ENCODE measurements at places on chromosomes 13 and 19.

GRCh38 chr19:48991873-48992580, 1.1 kb downstream of the GYS1 start:
- DNase-seq, result no peak

DNA sequence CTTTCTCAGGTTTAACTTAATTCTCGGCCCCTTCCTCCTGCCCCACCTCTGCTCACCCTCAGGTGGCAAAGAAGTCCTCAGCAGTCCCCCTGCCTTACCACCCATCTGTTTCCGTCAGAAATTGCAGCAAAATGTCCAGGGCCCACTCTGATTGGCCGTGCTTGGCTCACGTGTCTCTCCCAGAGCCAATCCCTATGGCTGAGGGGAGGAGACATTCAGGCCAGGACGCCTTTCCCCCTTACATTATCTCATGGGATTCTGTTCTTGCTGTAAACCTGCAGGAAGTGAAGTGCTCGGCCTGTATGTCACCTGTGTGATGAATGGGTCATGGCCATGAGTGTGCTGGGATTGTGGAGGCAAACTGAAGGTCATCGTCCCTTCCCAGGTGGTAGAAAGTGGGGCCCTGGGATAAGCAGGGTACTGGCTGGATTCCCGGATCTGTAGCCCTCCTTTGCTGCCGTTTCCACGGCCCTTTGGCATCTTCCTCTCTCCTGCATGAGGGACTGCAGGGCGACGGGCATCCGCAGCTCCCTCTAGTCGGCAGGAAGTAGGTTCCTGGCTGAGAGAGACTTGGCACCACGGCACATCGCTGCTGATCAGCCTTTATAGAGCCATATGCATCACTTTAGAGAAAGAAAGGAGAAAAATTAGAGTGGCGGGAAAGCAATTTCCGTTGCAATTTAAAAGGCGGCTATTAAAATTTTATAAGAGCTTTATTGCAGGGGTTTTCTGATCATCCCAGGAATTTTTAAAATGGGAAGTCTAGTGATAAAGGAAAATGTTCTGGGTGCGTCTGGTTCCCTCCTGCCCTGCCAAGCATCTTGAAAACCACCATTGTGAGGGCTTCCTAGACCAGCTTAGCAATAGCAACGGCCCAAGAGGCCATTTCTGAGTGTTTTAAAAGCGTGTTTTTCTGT, 118.2 kb downstream of the SIPA1L3 start:
- DNase-seq, result no peak

- no peak for DNase-seq
Measured at GRCh38 chr13:47218611-47219010, 321.8 kb upstream of the HTR2A start.

- DNase-seq, result no peak
Measured at GRCh38 chr19:16831531-16831930, 2.3 kb downstream of the SIN3B start.

GRCh38 chr13:113558461-113558860, 26.1 kb upstream of the TFDP1 start:
- no peak for DNase-seq

- no peak for DNase-seq
Measured at GRCh38 chr19:10286803-10287737, at the start of gene ICAM4. Gene ICAM4, plus strand, starts transcription at chr19:10286955. Its CDS starts 58 bp downstream, at chr19:10287013.

DNA sequence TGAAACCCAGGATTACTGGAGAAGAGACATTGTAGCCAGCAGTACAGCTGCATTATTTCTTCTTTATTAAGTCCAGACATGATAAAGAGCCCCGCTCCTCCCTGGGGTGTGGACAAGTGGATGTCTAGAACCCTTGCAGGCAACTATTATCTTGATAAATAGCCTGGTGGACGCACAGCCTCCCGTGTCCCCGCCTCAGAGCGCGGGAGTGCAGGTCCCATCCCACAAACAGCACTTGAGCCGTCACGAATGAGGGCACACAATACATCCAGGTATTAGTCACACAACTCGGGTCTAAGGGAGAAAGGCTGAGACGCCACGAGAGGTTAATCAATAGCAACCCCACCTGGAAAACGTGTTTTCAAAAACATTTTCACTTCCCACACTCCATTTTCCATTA, 213.2 kb upstream of the SOX1 start:
- DNase-seq, result no peak

GRCh38 chr13:91169321-91170050, 178.0 kb upstream of the MIR17HG start:
- no peak for DNase-seq

DNA sequence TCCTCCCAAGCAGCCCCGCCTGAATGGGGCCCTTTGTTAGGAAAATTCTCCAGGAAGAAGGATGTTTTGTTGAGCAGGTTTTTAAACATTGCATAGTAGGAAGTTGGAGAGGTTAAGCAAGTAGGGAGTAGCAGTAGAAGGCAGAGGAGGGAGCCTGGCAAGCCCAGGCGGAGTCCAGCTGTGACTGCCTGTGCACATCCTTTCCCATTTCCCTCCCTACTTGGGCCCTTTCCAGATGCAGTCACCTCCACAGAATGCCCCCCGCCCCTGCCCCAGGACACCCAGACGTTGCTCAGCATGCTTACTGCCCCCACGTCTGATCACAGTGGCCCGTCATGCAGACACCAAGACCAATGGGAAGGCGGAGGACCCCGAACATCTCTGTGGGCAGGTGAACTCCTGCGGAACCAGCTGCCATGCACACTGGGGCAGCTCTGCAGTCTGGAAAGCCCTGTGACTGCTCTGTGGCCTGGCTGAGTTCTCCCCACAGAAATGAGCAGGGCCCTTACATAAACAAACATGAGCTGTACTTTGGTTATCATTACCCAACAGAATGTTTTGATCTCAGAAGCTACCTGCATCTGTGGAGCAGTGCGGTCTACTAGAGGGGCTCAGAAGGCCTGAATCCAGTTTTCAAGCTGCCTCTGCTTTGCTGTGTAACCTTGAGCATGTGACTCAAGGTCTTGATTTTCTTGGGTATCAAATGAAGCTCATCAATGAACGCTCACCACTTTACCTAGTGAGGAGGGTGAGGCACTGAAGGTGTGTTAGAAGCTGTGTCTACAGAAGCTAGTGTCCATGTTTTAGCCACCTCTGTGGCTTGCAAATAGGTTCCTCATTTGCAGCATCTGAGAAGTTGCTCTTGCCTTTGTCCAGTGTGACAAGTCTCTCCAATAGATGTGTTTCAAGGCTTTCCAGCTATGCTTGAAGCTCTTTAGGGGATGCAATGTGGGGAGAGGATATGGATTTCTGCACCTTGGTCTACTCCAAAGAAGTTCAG, 84.2 kb downstream of the TNFRSF19 start:
- no peak for DNase-seq

- no peak for DNase-seq
Measured at GRCh38 chr13:63631006-63631405, 2215.4 kb upstream of the PCDH20 start.

- DNase-seq, result no peak
Measured at GRCh38 chr13:39379667-39380655, 223.0 kb downstream of the LHFPL6 start.

DNA sequence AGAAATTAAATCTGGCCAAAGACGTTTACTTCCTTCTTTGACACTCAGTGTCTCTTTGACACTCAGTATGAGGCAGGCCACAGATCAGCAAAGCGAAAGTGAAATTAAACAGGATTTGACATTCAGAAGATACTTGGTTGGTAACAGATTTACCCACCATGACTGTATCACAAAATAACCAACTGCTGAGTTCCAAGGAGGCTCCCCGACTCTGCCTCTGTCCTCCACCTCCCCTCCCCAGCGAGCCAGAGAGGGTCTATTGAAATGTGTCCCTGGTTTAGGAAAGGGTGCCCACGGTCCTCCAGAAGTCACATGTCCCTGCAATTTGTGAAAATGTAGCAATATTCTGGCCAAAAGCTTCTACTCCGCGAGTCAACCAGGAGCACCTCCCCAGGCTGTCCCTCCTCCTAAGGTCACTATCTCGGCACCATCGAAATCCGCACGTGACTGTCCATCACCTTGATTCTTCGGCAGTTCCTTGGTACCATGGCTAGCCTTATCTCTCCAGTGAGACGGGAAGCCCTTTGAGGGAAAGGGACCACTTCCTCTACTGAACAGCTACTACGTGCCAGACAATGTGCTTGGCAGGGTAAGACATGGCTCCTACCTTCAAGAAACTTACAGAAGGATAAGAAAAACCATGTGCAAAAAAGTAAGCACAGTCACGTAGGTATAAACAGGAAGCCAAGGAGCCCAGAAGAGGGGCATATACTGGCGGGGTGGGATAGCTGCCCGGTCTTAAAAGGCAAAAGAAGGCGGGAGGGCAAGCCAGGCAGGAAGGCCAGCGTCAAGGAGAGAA, 1.5 kb downstream of the N4BP2L1 start:
- DNase-seq, result no peak

DNA sequence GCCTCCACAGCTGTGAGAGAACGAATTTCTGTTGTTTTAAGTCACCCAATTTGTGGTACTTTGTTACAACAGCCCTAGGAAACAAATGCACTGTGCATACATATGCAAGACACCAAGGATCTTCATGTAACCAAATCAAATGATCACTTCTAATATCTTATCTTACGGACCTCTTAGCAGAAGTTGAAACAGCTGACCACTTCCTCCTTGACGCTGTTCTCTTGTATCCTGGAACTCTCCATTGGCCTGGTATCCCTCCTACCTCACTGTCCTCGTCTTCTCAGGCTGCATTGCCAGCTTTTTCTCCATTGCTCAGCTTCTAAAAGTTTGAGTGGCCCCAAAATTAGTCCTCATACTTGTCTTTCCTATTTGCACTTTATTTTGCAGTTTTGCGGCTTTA, 200.4 kb downstream of the DLEU7 start:
- no peak for DNase-seq

- DNase-seq, result no peak
Measured at GRCh38 chr13:96817336-96817941, 176.8 kb downstream of the OXGR1 start.

DNA sequence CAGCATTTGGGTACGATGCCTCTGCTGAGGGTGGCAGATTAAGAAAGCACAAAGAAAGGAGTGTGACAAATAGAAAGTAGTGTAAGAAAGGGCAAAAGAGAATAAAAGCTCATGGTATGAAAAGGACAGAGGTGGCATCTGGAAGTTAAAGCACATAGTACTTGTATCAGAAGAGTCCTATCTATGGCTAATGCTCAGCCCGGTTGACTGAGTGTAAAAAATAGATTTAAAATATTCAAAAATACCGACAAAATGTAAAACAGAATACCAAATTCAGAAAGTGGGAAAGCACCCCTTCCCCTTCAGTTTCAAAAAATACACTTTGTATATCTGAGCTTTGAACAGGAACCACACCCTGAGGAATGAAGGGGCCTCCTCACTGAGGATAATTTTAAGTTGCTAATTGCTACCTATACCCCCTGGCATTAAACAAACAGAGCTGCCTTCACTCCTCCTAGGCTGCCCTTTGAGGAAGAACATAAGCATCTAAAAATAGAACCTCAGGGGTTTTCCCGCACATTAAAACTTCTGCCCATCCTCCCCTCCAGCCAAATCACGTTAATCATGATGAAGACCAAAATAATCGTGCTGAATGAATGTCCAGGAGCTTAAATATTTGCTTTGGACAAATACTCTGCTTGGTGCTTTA, 43.3 kb downstream of the DLEU7 start:
- DNase-seq, result no peak

DNA sequence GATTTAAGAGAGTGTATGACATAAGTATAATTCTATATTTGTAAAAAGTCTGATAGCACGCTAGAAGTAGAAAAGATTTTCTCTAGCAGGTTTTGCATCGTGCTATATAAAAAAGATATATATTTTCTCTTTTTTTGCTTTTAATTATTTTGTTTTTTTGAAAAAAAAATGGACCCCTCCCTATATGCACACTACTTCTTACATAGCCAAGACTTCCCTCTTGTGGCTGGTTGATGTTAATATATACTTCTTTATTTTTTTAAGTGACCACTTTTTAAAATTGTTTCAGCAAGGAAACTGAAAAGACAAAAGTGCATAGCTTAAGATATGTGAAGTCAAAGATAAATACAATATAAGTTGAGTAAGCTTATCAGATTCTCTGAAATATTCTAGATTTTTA, 1202.8 kb downstream of the DIAPH3 start:
- no peak for DNase-seq

- no peak for DNase-seq
Measured at GRCh38 chr19:42197375-42197817, 20.1 kb downstream of the DEDD2 start.

DNA sequence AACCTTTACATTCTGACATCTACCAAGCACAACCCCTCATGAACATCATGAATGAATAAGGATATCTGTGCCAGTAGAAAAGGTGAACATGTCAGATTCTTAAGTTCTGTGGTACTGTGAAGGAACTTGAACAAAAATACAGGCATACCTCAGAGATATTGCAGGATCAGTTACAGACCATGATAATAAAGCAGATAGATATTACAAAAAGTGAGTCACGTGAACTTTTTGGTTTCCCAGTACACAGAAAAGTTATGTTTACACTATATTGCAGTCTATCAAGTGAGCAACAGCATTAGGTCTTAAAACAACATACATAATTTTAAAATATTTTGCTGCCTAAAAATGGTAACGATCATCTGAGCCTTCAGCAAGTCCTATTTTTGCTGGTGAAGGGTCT, 101.2 kb downstream of the DIAPH3 start:
- no peak for DNase-seq

DNA sequence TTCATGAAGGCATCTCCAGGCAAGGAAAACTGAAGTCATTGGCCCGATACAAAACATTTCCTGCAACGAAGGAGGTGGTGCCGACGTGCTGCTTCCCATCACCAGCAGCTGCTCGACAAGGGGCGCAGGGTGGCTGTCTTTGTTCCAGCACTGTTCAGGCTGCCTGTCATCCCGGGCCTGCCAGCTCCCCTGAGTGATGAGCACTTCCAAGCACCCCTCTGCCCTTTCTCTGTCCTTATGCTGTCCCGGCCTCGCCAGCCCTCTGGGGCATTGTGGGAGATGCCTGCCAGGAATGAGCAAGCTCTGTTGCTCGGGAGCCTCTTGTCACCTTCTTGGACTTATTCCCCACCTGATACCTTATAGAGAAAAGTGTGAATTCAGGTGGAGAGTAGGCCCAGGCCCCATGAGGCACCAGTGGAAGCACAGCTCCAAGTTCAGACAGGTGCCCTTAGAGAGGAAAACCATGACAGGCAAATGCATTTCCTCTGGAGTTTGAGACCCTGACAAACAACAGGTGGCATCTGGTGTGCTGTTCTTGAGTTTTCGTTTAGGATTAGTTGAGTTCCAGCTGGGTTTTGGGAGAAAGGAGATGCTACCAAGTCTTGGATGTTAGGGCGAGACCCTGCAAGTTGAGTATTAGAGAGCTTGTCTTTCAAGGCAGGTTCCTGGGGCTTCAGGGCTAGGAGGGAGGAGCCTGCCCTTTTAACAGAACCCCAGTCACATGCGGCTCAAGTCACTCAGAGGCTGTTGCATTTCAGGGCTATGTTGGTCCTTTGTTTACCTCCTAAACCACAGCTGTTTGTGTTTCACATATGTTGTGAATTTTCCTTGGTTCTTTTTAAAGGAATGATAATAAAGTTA, 21.4 kb downstream of the BBC3 start:
- no peak for DNase-seq

GRCh38 chr13:113948034-113948742, 25.7 kb downstream of the C13orf46 start:
- DNase-seq, result no peak

DNA sequence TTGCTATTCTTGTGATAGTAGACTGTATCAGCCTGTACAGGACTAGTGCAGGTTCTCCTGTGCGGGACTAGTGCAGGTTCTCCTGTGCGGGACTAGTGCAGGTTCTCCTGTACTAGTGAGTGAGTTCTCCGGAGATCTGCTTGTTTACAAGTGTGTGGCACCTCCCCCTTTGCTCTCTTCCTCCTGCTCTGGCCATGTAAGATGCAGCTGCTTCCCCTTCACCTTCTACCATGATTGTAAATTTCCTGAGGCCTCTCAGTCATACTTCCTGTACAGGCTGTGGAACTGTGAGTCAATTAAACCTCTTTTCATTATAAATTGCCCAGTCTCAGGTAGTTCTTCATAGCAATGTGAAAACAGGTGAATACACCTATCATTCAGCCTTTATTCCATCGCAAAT, 289.6 kb downstream of the TEX29 start:
- DNase-seq, result no peak
